ENCODE measurements at places on chromosomes 6 and 20.

DNA sequence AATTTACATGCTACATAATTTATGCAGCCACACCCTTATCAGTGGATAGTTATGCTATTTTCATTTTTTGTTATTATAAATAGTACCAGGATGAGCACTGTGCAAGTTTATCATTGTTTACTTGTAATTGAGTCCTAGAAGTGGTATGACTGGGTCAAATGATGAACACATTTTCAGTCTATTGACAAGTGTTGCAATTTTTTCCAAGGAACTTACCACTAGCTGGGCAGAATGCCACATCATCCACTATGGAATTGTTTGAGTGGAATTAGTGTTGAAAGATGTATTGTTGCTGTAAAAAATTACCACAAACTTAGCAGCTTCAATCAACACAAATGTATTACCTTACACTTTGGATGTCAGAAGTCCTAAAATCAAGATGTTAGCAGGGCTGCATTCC lies 38.1 kb upstream of the OPN5 start:
- DNase-seq: no peak

DNA sequence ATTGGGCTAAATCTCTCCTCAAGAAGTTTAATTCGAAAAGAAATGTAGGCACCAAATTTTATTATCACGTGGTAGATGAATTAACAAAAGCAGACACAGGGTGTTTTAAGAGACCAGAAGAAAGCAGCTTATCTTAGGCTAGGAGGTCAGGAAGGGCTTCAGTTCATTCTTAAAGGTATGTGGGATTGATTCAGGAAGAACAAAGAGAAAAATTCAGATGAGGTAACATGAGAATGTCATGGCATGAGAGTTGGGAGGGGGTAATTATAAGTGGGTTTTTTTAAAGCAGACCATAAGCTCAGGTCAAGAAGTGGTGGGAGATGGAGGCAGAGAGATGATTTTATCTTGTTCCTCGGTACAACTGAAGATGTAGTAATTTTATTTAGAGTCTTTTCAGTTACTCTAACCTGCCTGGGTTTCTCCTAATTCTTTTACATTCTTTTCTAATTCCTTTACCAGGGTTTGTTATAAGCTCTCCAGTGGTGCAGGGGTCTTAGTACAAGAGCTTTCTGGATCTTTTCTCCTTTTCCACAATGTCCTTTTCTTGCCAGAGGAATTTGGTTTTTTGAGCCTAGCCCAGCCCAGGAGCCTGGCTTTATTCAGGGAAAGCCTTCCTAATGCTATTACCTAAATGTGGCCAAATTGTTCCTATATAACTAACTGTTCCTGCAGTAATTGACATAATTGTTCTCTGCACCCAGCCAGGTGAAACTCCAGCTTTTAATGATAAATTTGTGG lies 474.1 kb upstream of the BTBD3 start:
- no peak for DNase-seq

DNA sequence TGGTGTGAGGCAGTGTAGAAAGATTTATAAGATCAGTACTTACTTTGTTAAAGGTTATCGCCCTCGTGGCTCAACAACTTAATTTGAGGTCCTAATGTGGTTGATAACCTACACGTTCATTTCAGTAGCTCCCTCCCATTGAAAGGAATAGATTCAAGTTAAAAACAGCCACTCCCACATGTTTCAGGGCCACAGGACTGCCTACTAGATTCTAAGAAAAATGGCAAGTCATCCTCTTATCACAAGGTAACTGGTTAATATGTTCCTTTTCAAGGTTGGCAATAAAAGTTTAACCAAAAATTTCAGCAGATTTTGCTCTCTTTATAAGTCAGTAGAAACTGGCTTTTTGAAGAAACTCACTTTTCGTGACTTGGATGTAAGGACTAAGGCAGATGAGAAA lies 17.1 kb downstream of the GSTA2 start:
- DNase-seq: no peak

DNA sequence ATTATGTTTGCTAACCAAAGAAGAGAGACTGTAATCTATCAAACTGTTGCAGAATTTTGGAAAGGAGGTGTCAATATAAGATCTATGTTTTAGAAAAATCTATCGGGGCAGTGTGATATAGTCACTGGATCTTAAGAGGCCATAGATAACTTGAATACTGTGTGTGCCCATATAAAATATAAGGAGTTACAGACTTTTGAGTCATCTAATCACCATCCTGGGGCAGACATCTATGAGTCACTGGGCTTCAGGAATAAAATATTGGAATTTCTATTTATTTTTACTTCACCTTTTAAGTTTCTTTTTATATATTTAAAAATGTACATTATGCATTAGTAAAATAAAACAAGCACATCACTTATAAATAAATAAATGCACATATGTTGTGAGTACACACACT lies 509.3 kb upstream of the MAN1A1 start:
- DNase-seq: no peak

GRCh38 chr20:34583544-34583943 lies 25.0 kb downstream of the MAP1LC3A start:
- no peak for DNase-seq
